CMK (cell line): ENCODE measurements at places on chromosomes 1 and 21.
A peak's percentile ranks its signal among the peaks of the same experiment; 100 is the strongest.

GRCh38 chr1:65539266-65540131, 119.0 kb downstream of the LEPR start:
- DNase-seq = no peak

GRCh38 chr1:53380296-53380695, 52.4 kb upstream of the LRP8 start:
- no peak for DNase-seq

DNA sequence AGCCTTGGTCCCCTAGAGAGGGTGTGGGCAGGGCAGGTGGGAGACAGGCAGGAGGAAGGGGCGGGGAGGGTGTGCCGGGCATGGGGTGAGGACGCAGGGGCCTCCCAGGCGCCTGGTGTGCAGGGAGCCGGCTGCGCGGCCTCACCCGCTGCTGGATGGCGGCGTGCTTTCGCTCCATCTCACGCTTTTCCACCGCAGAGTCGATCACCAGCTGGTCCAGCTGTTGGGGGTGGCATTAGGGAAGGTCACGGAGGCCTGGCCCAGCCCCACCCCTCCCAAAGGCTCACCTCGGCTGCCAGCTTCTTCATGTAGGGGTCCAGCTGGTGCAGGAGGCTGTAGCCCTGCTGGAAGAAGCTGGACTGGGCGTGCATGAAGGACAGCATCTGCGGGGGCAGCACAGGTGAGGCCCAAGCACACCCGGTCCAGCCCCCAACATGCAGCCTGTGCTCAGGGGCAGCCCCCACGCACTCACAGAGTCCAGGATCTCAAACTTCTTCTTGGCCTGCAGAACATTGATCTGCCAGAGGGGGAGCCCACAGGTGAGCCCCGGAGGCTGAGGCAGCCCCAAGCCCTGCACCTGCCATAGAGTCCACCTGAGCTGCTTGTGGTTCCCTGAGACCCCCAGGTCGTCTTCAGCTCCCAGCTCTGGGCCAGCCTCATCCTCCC, 7.9 kb downstream of the ACAP3 start:
- no peak for DNase-seq

DNA sequence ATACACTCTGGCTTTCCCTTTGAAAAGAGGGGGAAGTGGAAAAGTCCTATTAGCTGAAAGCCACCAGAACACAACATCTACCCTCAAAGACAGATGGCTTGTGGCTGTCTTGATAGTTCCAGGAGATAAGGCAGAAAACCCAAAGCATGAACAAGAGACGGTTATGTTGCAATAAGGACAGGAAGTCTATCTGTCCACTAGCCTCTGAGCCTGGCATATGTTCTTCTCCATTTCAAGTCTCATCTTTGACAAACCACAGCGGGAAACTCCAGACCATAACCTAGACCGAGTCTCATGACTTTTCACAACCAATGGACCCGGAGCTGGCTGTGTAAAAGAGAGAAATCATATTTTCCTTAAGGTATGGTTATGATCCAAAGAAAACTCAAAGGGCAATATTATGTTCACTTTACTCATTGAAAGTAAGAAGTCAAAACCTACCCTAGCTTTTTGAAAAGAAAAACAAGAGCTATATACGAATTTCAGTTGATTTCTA, 33.8 kb downstream of the DUSP10 start:
- peak; percentile 98 for DNase-seq

- no peak for DNase-seq
Observed at GRCh38 chr1:14726606-14727005, 128.1 kb downstream of the KAZN start.

DNA sequence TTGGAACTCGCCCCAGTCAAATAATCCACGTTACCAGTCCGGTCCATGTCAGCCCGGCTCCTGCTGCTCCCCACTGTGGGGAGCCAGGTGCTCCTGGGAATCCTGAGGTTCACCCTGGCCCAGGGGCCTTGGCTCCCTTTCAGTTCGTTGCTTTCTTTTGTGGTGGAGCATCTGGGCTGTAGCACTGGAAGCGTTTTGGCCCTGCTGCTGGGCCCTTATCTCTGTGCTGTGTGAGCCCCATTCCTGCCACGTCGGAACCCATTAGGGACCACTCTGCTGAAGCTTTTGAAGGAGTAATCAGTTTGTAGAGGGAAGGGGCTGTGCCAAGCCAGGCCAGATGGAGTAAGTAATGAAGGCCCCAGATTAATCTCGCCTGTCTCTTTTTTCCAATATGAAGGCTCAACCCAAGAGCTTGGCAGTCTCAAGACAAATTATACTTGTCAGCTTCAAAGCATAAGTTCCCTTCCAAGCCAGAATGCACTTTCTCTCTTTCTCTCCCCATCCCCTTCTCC, 82.3 kb downstream of the PGM1 start:
- DNase-seq = no peak

- DNase-seq = no peak
Observed at GRCh38 chr1:230334447-230334837, 91.7 kb downstream of the PGBD5 start.

GRCh38 chr1:24803987-24804530, 58.8 kb downstream of the CLIC4 start:
- DNase-seq = no peak

DNA sequence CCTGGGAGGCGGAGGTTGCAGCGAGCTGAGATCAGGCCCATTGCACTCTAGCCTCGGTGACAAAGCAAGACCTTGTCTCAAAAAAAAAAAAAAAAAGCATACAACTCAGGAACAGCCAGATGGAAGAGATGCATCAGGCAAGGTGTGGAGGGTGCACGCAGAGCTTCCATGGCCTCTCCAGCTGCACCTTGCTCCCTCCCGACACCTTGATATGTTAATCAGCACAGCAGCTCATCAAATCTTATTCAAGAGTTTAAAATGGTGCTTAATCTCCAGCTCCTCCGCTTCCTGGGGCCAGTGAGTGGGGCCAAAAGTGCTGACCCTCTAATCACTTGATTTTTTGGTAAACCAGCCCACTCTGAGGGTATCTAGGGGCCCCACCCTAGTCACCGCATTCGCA, 29.3 kb upstream of the FAM89A start:
- DNase-seq = no peak

DNA sequence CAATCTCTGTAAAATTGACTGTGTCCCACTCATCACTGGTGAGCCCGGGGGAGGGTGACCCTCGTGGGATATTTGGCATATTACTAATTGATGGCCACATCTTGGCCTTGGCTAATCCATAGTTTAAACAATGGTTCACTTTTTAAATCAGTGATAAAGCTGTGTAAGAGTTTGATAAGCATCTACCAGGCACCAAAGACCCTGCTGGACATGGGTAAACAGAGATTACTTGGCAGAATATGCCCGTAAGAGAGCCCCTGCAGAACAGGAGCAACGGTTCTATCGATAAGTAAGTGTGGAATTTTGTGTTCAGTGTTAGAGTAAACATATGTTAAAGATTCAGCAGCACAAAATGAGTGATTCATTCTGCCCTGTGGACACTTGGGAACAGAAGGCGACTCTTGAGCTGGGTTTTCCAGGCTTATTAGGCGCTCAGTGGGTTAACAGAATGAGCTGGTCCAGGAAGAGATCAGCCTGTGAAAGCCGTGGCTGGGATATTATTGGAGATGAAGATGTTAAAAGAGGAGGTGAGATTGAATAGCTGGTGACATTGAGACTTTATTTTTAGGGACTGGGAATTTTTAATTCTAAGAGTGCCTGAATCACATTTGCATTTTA, 55.9 kb downstream of the CNST start:
- DNase-seq = no peak

DNA sequence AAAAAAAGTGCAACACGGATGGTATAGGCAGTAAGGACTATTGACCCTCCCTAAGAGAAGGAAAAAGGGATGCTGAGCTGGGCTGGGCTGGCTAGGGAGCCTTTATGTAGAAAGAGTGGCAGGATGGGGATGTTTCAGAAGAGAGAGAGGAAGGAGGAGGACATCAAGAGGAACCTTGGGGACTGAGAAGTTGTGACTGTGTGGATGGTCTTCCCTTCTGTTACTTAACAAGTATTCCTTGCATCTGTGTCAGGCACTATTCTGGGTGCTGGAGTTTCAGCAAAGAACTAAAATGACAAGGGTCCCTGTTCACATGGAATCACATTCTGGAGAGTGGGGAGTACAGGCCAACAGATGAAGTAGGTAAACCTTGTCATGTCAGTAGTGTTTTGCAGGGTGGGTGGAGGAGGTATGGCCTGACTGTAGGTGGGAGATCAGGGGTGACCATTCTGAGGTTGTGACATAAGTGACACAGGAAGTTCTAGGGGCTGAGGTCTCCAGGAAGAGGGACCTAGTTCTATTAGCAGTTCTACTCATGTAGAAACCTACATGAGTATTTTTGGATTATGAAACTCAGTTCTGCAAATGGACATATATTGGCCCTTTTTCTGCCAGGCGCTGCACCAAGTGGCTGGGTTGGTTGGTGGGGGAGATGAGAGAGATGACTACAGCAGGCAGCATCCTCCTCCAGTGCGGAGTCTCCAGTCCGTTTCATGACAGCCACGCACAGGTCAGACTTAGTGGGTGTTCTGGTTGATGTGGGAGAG, 53.8 kb downstream of the PRDM2 start:
- no peak for DNase-seq

- DNase-seq = no peak
Observed at GRCh38 chr21:15011967-15012366, 52.8 kb downstream of the NRIP1 start.

- DNase-seq = no peak
Observed at GRCh38 chr1:208531003-208531750, 287.0 kb upstream of the PLXNA2 start.

- DNase-seq = no peak
Observed at GRCh38 chr1:204987689-204988088, 55.3 kb upstream of the CNTN2 start.

- no peak for DNase-seq
Observed at GRCh38 chr1:230287674-230288315, 138.3 kb downstream of the PGBD5 start.

GRCh38 chr1:206551296-206551985, 44.1 kb downstream of the RASSF5 start:
- no peak for DNase-seq

DNA sequence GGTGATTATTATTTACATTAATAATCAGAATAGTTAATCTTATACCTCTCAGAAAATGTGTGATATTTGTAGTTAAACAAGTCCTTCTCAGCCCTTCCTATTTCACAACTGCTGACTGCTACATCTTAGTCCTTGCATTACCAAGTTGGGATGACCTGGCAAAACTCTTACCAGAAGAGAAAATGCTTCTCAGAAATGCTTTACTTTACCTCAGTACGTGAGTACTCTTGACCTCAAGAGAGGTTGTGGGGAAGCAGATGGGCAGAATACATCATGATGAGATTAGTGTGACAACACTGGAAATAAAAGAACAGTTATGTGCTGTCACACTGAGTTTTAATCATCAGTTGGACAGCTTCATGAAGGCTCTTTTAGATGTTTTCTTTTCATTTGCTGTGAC, 16.2 kb downstream of the CFAP126 start:
- no peak for DNase-seq

DNA sequence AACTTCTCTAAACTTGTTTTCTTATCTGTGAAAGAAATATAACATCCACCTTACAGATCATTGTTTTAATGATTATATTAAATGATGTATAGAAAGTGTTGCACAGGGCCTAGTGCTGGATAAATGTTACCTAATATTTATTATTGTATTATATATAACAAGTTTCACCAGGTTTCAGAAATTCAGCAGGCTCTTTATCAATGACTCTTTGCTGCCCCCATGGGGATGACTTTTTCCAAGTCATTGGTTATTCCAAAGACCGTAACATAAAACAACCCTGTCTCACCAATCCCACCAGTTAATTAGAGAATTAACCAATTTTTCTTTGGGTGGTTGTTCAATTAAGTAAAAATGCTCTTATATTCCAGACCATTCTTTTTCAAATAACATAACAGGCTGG, 7.3 kb upstream of the DEDD start:
- DNase-seq = no peak

DNA sequence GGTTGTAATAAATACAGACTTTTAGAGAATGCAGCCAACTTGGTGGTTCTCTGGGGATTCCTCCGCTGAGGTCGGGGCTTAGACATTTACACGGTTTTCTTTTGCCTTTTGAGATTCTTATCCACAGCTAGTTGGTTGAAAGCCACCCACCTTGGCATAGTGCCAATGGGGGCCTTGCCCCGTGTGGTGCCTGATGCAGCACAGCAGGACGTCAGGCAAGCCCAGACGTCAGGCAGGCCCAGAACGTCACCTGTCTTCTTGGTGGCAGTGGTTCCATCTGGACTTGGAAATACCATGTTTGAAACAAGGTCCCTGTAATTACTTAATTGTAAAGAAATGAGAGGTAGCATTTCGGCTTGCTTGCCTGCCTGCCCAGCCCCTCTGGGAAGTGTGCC, 78.5 kb downstream of the GALNT2 start:
- DNase-seq = no peak

- DNase-seq = peak; percentile 96
Observed at GRCh38 chr1:43881415-43881814, 52.2 kb upstream of the ARTN start.

DNA sequence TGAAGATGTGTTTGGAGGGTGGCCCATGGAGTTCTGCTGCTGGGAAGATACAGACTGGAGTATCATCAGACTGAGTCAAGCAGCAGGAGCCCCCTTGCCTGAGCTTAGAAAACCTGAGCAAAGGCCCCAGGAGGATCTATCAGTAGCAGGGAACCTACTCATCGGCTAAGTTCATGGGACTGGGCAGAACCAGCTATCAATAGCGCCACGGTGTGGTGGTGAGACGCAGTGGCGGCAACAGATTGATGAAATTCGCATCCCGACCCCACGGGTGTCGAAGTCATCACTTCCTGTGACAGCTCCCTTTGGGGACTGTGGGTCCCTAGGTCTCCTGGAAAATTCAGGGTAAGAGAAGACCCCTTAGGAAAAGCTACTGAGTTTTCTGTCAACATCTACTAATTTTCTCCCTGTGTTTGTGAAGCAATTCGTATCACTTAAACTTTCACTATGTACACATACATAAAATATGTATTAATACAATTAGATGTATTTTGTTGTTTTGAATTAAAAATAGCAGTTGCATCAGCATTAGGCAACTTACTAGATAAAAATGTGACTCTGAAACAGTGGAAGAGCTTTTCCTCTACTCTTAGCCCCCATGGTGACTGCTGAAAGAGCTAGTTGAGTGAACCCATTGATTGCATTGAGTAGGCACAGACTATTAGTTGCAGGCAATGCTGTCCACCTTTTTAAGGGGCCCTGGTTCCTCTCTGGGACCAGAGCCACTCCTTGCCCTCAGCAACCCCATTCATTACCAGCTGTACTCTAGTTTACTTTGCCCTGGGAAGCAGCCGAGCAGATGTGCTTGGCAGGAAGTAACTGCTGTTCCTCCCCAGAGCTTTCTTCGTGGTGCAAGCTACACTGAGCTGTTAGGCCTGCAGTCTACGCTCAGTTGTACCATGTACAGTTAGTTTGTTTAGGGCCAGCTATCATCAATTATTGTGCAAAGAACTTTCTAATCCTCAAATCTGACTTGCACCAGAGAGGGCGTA, 7.3 kb upstream of the CACNA1S start:
- no peak for DNase-seq

DNA sequence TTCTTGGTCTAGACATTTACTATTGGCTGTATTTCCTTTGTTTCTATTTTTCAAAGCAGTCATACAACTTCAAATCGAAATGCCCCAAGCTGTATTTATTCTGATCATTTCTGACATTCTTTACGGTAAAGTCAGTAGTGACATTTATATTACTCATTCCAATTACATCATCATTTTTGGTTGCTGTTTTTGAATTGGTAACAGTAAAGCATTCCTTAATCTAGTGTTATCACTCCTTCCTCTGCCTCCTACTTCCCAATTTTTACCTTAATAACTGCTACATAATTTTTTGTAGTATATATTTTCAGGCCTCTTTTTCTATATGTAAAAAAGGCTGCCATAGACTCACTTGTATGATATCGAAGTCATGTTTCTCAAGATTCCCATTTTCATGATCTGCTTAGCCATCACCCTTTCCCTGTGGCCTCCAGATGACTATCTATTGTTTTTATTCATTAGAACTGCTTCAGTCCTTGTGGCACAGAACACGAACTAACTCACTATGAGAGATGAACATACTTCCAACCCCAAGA, 167.2 kb downstream of the RUNX1 start:
- no peak for DNase-seq
